ENCODE measurements at places on chromosomes 2 and 18. TPM values are rescaled to one million over a fixed set of nuclear protein-coding genes. Genes with fewer than 3 reads are reported as not detected.
A peak's percentile ranks its signal among the peaks of the same experiment; 100 is the strongest.

Gene GRHL1
- 4.7 TPM for total RNA-seq

Gene SPAG16
- 48.5 TPM for total RNA-seq

Gene STARD6
- total RNA-seq = not detected

Gene FOXI3
- total RNA-seq = 0.51 TPM

Gene KRTCAP3
- total RNA-seq = 0.88 TPM

Gene SLC23A3
- total RNA-seq = 1.4 TPM

Gene FOXD4L1
- not detected for total RNA-seq

DNA sequence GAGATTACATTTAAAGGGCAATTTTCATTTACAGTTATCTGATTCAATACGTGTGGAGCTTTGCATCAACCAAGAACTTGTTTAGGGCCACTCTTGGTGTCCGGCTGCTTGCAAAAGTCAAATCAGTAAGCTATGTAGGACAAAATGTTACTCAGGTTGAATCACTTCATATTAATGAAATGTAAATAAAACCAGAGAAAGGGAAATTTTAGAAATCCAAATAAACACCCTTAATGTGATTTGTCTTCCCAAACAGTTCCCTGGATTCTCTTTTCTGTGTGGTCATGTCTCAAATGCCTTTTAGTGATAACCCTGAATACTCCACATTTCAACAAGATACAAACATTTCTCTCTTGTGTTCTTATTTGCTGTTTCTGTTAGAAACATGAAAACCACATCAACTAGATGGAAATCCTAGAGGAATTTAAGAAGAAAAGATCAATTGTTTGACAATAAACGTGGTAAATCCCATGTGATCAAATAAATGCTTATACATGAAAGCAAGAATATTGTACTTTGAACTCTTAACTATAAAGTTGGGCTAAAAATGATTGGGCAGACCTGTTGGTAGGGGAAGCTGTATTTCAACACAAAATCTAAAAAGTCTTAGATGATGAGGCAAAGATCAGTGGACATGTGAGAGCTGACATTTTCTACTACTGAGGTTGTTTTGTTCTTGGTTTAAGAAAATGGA is 101.3 kb downstream of the CDC42EP3 start:
- no peak for DNase-seq

DNA sequence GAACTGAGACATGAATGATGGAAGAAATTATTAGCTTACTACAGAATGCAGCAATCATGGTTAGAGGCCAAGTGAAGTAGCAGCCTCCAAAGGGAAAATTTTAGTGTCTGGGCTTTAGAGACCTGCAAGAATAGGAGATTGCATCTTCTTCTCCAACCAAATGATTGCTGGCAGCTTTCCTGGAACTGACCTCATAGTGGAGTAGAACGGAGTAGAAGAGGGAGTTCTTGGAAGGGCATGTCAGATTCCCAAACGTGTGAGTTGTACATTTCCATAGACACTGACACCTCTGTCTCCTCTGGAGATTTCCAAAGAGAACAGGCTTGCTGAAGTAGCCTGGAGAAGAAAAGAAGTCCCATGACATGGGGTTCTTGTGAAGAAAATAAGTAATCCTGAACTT is 169.8 kb upstream of the ERBB4 start:
- no peak for DNase-seq

DNA sequence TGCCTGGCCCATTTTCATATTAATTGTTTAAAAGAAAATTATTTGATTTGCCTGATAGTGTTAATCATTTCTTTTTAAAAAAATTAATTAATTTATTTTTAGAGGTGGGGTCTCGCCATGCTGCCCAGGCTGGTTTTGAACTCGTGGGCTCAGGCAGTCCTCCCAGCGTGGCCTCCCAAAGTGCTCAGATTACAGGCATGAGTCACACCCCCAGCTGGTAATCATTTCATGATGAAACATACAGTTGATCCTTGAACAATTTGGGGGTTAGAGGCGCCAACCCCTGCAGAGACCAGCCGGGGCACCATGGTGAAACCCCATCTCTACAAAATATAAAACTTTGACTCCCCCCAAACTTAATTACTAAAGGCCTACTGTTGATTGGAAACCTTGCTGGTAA is 7.9 kb downstream of the GPN1 start:
- no peak for DNase-seq

- DNase-seq = no peak
These were observed 38.6 kb upstream of the SH3BP4 start for GRCh38 chr2:234913208-234913626.

DNA sequence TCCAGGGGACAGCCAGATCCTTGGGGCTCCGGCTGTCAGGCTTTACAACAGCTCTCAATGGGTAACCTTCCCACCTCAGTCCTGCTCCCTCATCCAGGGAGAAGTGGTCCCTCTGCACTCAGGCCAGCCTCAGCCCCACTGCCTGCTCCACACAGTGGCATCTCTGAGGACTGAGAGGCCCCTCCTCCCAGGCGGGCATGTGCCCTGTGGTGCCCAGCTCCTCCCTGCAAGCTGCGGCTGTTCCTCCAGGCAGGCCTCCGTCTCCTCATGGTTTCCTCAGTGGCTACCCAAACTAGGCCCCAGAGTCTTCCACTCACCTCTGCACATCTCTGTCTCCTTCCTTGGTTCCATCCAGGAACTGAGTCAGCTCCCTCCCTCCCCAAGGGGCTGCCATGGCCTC is 81.7 kb upstream of the TMEM200C start:
- no peak for DNase-seq

DNA sequence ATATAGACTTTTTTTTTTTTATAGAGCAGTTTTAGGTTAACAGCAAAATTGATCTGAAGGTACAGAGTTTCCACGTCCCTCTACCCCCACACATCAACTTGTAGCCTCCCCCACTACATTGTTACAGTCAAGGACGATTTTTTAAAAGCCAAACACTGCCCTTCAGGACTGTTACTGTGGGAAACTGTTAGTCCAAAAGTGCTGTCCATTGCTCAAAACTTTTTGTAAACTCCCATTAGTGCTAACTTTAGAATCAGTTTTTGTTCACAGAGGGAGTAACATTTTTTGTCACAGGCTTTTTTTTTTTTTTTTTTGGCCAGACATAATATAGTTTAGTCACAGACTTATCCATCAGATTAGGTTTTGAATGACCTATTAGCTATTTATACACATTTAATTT is 24.1 kb downstream of the ELP2 start:
- DNase-seq = no peak

- DNase-seq = peak; percentile 78
These were observed 686 bp upstream of the PNO1 start for GRCh38 chr2:68157002-68157401.

DNA sequence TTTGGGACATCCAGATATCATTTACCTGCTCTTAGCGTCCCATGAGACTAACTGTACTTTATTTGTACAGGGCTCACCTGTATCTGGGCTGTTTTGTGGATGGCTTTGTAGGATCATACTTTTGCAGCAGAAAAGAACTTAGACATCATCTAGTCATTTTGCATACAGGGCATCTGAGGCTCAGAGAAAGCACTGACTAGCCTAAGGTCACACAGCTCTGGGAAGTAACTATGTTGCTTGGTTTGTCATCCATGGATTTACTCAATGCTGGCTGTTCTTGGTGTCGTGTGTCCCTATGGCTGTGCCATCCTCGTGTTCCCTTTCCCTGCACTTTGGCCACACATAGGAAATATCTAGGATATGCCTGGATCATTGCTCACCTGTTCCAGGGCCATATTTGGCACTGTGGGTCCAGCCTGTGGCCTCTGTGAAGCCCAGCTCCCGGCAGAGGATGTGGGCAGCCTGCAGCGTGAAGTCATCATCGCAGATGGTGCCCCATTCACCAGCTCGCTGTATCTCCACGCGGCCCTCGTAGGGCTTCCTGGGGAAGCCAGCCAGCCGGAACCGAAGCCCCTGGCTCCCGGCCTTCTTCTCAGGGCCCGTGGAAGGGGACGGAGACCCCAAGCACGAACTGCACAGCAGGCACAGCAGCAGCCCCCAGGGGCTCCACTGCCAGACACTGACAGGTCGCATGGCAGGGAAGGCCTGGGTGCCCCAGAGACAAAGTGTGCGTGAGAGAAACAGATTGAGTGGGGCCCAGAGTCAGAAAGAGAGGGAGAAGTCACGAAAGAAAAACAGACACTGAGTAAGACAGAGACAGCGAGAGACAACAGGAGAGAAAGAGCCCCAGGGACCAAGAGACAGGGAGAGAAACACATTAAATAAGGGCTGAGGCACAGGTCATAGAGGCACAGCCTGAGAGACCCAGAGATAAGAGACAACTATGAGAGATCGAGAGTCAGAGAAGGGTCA is 1.5 kb downstream of the LOXL3 start:
- no peak for DNase-seq

DNA sequence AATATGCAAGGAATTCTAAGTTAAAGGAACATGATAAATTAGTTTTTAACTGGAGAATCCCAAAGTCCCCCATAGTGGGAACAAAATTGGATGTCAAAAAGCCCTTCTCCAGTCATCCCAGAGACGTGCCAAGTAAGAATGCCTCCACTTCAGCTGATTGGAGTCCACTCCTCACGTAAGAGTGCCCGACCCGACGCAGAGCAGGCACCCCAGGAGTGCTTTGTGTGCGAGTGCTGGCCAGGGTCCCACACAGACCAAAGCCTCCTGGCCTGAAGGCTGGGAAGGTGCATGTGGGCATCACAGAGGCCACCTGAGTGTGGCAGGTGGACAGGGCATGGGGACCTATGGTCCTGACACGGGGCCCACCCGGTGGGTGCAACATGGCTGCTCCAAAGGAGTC is 183.5 kb downstream of the GLI2 start:
- no peak for DNase-seq

- peak; percentile 85 for DNase-seq
These were observed 1.1 kb upstream of the RNU4ATAC start for GRCh38 chr2:121529439-121530211.

DNA sequence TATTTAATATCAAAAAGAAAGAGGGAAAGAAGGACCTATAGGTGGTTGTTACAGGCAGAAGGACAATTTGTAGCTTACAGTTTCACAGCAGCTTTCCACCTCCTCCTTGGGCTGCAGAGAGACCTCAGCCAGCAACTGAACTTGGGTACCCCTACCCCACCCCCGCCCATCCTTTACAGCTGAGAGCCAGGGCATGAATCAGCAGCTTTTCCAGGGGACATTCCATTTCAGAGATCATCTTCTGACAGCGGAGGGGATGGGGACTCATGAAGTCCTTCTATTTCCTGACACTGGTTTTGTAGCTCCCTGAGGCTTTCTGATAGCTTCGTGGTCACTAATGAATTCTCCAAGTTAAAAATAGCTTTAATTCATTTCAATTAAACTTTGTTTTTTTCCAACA is 96.4 kb downstream of the ITGB1BP1 start:
- no peak for DNase-seq

DNA sequence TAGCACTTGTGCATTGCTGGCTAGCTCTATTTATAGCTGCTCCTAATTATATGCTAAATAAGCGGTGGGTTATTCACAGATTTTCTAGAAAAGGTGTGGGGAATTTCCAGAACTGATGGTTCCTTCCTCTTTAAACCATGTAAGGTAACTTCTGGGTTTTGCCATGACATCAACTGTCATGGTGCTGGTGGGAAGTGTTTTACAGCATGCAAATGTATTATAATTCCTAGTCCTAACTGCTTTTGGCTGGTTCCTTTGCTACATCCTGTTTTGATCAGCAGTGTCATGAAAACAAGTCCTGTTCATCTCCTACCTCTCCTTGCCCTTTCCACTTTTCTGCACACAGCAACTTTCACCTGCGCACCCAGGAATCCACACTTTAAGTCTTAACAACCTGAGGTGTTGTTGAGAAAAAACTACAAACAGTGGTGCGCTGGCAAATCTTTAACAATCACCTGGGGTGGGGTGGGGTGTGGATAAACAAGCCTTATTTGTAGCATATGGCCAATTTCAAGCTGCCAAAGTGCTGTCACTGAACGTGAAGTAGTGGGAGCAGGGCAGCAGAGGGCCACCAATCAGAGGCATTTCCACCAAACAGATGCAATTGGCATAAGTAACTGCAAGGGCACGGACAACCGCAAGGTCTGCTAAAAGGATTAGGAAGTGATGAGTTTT is 33.4 kb upstream of the SKOR2 start:
- no peak for DNase-seq

DNA sequence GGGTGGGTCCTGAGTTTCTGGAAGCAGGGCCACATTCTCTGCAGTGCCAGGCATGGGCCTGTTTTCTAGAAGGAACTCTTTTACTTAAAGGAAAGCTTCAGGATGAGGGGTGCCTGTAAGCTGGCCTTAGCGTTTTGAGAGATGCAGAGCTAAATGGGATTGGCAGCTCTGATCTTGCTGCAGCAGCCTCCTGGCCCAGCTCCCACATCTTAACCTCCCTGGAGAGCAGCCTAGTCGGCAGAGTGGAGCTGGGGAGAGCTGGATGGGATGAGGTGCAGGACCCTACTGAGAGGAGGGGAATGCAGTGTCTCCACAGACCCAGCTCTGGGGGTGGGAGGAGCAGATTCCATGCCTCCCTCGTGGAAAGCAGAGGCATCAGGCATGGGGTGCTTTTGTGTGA is 52.0 kb downstream of the TMEM17 start:
- no peak for DNase-seq

GRCh38 chr2:842151-842803 is 108.4 kb upstream of the SNTG2 start:
- DNase-seq = no peak

DNA sequence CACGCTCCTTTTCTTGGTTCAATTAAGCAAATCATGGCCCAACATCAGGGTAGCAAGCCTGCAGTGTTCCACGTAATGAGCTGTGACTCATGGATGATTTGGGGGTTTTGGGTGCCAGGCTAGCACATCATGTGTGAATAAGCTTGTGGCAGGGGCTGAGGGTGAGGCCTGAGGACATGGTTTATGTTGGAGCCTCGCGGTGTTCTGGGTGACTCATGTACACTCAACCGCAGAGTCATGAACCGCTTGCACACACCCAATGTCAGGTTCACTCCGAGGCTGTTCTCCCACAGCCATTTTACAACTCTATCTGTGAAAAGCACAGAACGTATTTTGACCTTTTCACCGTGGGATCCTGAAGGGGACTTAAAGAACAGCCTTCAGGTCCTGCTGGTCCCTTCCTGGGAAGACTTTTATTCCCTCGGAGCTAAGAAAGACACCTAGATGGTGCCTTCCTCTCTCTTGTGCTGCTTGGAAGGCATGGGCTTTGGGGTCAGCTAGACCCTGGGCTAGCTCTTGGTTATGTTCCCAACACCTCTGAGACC is 139.9 kb upstream of the ZEB2 start:
- no peak for DNase-seq

GRCh38 chr18:26524504-26525351 is 23.6 kb downstream of the KCTD1 start:
- no peak for DNase-seq

DNA sequence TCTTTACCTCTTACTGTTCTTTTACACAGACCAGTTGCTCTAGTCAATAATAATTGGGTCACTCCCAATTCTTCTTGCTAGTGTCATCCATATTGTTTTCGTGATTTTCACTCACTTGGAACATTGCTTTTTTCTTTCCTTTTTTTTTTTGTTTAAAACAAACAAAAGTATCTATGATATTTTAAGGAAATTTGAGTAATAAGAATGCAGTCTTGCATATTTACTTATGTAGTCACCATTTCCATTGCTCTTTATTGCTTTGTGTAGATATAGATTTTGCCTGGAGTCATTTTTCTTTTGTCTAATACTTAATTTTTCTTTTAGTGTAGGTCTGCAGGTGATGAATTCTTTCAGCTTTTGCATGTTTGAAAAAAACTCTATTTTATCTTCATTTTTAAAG is 71.9 kb downstream of the WDR7 start:
- DNase-seq = no peak
